ENCODE measurements at places on chromosomes 1 and 21.

DNA sequence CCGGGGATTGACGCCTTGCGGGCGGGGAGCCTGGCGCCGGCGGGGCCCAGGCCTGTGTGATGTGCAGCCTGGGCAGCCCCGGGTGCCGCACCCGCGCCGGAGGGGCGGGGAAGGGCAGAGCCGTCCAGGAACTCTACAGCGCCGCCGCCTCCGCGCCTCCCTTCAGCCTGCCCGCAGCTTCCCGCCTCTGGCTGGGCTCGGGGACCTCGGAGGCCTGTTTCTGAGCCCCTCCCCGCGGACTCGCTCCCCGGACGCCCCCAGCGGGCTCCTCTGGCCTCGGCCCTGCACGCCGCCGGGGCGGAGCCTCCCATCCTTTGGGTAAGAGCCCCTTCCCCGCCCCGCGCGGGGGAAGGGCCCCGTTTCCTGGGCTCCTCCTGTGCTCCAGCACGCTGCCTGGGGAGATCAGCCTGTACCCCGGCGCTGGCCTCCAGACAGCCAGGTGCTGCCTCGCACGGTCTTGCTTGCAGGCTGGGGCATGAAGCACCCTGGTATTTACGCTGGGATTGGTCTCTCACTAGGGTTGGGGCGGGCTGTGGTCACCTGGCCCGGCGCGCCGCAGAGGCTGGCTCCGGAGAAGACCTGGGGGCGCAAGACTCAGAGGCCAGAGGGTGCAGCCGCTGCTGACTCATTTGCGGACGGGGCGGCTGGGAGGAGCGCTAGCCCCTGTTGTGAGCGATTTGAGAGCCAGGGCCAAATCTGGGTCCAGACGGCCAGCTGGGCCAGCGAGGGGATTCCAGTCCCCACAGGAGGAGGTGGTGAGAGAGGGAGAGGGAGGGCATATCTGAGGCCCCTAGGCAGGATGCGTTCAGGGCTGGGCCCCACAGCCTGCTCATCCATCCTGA is 5.7 kb upstream of the ACOT11 start:
- DNase-seq = peak; percentile 32

GRCh38 chr1:211356723-211357407 is 30.2 kb downstream of the TRAF5 start:
- no peak for DNase-seq

DNA sequence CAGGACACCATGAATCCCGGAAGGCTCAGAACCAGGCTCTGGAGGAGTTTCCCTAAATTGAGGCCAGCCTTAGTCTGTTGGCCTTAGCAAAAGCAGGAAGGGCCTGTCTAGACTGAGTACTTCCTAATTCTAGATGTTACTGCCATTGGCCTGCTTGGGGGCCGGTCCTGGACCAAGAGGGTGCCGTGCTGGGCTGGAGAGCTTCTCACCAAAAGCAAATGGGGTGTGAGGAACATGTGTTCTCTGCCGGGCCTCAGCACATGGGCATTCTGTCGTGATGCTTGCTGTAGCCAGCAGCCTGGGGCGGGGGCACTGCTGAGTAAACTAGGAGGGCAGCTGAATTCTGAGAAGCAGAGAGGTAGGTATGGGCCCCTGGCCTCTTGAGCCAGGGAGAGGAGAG is 35.7 kb upstream of the MAN1C1 start:
- no peak for DNase-seq

DNA sequence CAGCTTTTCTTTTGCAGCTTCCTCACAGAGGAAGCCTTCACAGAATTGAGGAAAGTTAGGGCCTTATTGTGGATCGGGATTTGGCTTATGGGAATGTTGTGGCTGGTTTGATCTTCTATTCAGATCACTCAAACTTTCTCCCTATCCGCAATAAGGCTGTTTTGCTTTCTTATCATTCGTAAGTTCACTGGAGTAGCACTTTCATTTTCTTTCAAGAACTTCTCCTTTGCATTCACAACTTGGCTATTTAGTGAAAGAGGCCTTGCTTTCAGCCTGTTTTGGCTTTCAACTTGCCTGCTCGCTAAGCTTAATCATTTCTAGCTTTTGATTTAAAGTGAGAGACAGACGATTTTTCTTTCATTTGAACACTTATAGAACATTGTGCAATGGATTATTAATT is 181.9 kb upstream of the B3GALT2 start:
- DNase-seq = no peak

GRCh38 chr1:186255266-186255665 is 119.8 kb downstream of the TPR start:
- DNase-seq = no peak

DNA sequence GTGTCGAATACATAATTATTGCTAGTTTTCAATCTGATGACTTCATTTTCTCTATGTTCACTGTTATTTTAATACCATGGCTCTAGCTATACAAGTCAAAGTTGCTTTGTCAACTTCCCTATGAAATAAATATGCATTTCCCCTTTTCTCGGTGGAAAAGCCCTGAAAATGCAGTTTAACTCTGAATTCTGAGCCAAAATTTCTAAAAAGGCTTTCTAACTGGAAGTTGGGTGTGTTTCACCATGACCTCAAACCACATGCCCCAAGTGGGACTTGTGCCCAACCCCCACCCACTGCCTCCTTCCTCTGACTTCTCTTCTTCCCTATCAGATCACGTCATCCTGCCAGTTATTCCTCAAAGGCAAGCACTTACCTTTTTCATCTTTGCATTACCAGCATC is 8.9 kb downstream of the MKNK1 start:
- no peak for DNase-seq

GRCh38 chr1:220250681-220251080 is 21.6 kb downstream of the RAB3GAP2 start:
- no peak for DNase-seq

DNA sequence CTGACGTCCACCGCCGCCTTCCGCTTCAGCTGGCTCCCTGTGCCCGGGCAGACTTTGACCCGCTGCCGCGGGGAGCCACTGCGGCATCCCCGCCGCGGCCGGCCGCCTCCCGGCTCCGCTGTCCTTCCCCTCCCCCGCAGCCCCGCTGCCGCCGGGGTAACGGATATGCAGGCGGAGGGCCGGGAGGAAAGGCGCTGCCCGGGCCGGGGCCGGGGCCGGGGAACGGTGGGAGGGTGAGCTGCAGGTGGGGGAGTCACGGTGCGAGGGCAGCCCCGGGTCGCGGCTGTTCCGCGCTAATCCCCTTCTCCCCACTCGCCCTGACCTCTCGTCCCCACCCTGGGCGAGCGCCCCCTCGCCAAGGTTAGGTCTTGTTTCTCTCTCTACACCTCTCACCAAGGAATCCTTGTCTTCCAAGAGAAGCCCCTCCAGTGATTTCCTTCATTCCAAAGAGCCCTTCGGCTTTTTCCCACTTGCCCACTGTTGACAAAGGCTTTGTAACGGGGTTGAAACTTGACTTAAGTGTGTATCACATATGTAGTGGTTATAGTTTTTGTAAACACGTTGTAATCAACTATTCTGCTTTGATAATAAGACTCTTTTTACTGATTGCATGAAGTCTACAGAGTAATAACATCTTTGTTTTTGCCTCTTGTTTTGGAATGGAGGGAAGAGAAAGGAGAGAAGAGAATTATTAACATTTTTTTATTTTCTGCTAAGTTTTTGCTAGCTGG is 669 bp downstream of the XPR1 start:
- DNase-seq = peak; percentile 41

- DNase-seq = no peak
These were observed 5.5 kb downstream of the SDCCAG8 start for GRCh38 chr1:243261390-243261789.

DNA sequence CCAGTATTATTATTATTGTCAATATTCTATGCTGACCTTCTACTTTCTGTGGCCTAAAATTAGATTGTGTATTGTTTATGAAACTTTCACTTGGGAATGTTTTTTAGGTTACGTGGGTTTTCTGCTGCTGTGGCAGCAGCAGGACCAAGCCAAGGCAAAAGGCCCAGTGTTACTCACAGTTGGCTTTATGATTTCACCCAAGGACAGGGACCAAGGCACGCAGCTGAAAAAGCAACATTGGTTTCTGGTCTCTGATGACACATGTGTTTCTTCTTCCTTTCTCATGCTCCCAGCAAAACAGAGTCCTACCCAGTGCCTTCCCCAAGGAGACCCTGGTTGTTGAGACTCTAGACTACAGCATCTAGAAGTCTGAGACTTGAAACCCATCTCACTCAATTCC is 413.7 kb downstream of the SETD4 start:
- no peak for DNase-seq

- no peak for DNase-seq
These were observed 108.4 kb downstream of the EDEM3 start for GRCh38 chr1:184646178-184646701.
